ENCODE measurements at places on chromosomes 6 and 20.

DNA sequence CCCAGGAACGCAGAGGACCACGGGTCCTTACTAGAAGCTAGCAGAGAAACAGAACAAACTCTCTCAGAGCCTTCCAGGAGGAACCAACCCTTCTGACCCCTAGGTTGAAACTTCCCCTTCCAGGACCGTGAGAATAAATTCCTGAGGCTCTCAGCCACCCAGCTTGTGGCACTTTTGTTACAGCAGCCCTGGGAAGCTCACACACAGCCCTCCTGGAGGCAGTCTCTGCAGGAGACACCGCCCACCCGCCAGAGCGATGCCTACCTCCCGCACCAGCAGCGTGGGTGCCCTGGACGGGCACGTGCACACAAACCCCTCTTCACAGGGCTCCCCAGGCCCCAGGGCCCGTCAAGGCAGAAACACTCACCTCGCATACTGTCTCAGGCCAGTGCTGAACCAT lies 4.2 kb downstream of the RNASET2 start:
- DNase-seq = no peak

DNA sequence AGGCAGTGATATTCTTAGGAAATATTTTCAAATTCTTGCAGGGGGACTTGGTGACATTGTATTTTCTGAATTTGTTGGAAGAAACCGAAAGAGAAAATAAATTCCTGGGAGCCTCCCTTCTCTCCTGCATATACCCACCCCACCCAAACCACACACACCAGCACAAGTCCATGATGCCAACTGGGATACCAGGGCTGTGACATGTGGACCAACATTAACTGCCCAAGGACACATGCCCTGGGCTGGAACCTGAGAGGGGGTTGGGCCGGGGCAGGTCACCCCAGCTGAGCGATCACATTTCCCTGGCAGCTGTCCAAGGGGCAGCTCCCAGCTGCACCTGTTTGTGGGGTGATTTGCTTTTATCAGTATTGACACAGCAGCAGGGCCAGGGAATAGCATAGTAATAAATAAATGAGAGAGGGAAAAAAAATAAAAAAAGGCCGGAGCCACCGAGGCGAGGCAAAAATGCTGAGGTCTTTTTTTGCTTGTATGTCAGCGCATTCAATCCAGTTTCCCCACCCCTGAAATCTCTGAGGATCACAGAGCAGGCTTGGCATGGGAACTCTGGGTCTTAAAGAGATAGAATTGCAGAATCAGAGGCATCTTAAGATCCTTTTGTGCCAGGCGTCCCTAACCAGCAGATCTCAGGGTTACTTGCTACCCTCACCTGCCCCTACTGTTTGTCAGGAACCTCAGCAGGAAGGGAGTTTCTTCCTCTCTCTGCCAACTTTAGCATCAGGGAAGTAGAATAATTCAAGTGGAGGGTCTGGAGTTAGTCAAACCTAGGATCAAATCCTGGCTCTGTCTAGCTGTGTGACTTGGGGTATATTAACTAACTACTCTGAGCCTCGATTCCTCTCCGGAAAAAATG lies 66.5 kb upstream of the PIM1 start:
- DNase-seq = no peak

- no peak for DNase-seq
Measured at GRCh38 chr6:4017058-4017739, 61.7 kb downstream of the FAM217A start.

DNA sequence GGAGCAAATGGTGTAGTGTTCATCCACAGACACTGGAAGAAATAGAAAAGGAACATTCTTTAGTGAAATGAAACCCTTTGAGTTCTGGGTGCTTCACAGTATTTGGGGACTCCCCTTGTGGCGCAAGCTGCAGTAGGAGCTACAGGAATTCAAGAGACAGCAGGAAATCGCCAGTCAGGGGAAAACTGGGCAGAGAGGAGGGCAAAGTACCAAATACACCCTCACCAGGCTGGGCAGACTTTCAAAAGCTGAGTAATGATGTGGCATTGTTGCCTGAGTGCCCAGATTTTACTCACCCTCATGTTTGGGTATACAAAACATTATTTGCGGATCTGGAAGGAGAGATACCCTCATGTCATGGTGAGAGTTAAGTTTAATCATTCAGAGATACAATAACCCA lies 97.9 kb downstream of the SOD2 start:
- no peak for DNase-seq
